ENCODE measurements at places on chromosomes 12 and 14.

DNA sequence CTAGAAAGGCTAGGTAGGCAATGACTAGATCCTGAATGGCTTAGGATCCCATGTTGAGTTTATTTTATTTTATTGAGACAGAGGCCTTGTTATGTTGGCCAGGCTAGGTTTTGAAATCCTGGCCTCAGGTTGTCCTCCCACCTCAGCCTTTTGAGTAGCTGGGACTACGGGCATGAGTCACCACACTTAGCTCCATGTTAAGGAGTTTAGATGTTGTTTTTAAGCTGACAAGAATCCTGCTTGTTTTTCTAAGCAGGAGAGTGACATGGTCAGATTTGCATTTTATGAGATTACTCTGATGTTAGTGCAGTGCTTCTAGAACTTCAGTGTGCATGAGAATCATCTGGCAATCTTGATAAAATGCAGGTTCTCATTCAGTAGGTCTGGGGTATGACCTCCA, 14.5 kb downstream of the CCDC198 start:
- peak; percentile 60 for DNase-seq

GRCh38 chr12:92905811-92906554, 23.1 kb downstream of the EEA1 start:
- DNase-seq: peak; percentile 5

- peak; percentile 35 for DNase-seq
These were observed 430.5 kb upstream of the SOX5 start for GRCh38 chr12:24379861-24380521.

DNA sequence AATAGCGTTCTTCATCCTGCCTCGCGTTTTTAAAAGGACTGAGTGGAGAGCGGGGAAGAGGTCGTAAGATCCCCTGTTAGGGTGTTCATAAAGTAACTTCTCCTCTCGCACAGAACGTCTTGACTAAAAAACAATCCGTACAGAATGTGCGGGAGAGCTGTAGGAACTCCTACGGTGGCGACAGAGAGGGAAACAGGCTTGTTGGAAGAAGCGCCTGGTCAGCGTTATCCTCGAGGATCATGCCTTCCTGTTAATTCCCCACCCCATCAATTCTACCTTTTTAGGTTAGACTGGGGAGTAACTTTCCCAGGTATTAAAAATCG, 399 bp upstream of the WASHC4 start:
- no peak for DNase-seq

GRCh38 chr12:52151837-52152783, 39.7 kb downstream of the KRT80 start:
- peak; percentile 86 for DNase-seq

DNA sequence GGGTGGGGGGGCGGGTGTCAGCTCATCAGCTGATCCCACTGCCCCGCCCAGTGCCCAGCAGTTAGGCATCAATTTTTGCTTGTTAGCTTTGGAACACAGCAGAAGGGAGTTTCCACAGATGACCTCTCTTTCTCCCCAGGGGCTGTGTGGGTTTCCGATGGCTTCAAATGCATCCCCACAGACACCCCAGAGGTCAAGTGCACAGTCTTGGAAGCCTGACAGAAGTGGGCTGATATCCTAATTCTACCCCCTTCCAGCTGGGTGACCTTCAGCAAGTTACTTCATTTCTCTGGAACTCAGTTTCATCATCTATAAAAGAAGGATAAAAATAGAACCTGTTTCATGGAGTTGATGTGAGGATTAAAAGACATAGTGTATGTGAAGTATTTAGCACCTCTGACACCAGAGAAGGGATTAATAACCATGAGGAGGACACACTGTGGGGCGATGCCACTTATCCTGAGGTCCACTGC, 22.0 kb downstream of the TTC9 start:
- no peak for DNase-seq

DNA sequence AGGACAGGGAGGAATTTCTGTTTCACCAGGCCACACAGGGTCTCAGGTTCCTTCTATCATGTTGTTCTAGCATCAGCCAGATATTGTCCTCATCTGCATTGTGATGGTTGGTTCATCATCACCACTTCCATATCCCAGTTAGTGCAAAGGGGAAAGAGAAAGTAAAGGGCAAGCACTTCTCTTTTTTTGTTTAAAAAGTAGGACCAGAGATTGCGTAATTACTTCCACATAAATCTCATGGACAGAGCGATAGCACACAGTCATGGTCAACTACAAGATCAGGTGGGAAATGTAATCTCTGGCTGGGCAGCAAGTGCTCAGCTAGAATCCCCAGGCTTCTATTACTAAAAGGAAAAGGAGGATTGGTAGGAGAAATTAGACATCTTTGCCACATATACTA, 155.1 kb downstream of the KIF21A start:
- DNase-seq: no peak

All from astrocyte of the hippocampus (primary cell).